ENCODE measurements at places on chromosomes 1 and 21. TPM values are rescaled to one million over a fixed set of nuclear protein-coding genes. Genes with fewer than 3 reads are reported as not detected.
A peak's percentile ranks its signal among the peaks of the same experiment; 100 is the strongest.

Gene LRRC71
- total RNA-seq, result not detected

Gene LEFTY1
- 102 TPM for total RNA-seq

Gene PRRX1
- not detected for total RNA-seq

Gene SAMSN1
- 4.6 TPM for total RNA-seq

Gene MPL
- not detected for total RNA-seq

Gene KCNJ6
- 1.3 TPM for total RNA-seq

Gene TCHHL1
- not detected for total RNA-seq

Gene FNDC5
- 4.5 TPM for total RNA-seq

Gene FMO5
- 0.72 TPM for total RNA-seq

Gene AVPR1B
- not detected for total RNA-seq

- no peak for DNase-seq
- no peaks in the 10 kb centered on the region for H3K27me3 ChIP-seq
- no peaks in the 10 kb centered on the region for H3K4me1 ChIP-seq
- H3K4me3 ChIP-seq, result no peak overlapping the region
- no peaks in the 10 kb centered on the region for H3K36me3 ChIP-seq
These were observed 8.6 kb upstream of the FCMR start for GRCh38 chr1:206930210-206930798.

- H3K27ac ChIP-seq, result no peak overlapping the region
- DNase-seq, result no peak
- H3K4me3 ChIP-seq, result no peak overlapping the region
- H3K36me3 ChIP-seq, result no peaks in the 10 kb centered on the region
These were observed 113.9 kb downstream of the CAPN8 start for GRCh38 chr1:223551610-223552009.

DNA sequence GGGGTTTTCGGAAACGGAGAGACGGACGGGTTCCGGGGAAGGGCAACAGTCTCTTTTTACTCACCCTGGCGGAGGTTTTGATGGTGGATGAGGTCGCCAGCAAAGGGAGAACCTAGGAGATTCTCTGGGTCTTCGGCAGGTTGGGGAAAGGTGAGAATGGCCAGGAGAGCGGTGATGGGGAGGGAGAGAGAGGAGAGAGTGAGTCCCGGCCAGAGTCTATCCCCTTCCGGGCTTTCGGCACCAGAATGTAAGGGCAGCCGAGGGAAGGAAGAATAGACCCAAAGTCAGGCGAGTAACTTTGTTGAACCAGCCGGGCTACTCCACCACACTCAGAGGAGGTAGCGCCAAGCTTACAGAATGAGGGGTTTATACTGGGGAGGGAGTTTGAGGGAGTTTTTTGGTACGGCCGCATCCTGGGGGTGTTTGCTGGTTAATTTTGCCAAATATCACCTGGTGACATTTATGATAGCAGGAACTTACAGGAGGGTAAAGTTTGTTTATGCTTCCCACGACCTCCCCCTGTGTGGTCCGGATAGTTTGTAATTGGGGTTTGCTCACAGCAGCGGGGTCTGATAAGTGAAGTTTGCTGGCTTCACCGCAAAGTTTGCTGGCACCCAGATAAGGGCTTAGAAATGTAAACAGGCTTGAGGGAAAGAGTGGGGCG is 141.1 kb upstream of the ETV3 start:
- DNase-seq, result no peak
- no peaks in the 10 kb centered on the region for H3K4me1 ChIP-seq
- H3K27me3 ChIP-seq, result peaks cover 3% of the 10 kb centered on the region
- H3K4me3 ChIP-seq, result no peak overlapping the region
- H3K36me3 ChIP-seq, result no peaks in the 10 kb centered on the region

GRCh38 chr1:14263671-14264070 is 334.8 kb upstream of the KAZN start:
- no peaks in the 10 kb centered on the region for H3K27me3 ChIP-seq
- no peaks in the 10 kb centered on the region for H3K4me1 ChIP-seq
- H3K4me3 ChIP-seq, result no peak overlapping the region
- H3K36me3 ChIP-seq, result no peaks in the 10 kb centered on the region

GRCh38 chr1:23521588-23521987 is 9.4 kb downstream of the E2F2 start:
- H3K36me3 ChIP-seq, result peaks cover 13% of the 10 kb centered on the region
- no peaks in the 10 kb centered on the region for H3K27me3 ChIP-seq
- H3K4me1 ChIP-seq, result no peaks in the 10 kb centered on the region
- peak; percentile 60 for DNase-seq

DNA sequence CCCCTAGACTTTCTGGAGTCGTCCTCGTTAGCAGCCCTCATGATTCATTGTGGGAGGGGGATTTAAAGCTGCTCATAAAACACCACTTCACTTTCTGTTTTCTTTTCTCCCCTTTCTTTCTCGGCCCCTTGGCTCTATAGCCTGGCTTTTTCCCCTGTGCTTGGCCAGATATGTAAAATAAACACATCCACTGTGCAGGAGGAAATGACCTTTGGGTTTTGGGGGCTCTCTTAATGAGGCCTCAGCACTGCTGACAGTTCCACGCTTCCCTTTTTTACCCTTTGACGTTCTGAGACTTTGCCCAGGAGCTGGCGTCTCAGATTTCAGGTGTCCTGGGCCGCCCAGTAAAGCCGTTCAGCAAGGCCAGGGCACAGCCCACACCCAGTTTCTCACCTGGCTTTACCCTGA is 65.7 kb downstream of the RUNX3 start:
- H3K27ac ChIP-seq, result no peak overlapping the region
- DNase-seq, result no peak
- H3K27me3 ChIP-seq, result no peaks in the 10 kb centered on the region
- H3K36me3 ChIP-seq, result no peaks in the 10 kb centered on the region
- no peak overlapping the region for H3K4me3 ChIP-seq

- DNase-seq, result no peak
- no peaks in the 10 kb centered on the region for H3K36me3 ChIP-seq
- no peaks in the 10 kb centered on the region for H3K27me3 ChIP-seq
- H3K27ac ChIP-seq, result no peak overlapping the region
- no peak overlapping the region for H3K4me3 ChIP-seq
- no peaks in the 10 kb centered on the region for H3K4me1 ChIP-seq
These were observed 8.8 kb upstream of the WDTC1 start for GRCh38 chr1:27225621-27226020.

GRCh38 chr1:25037174-25038074 is 107.3 kb upstream of the RUNX3 start:
- H3K4me1 ChIP-seq, result no peaks in the 10 kb centered on the region
- H3K36me3 ChIP-seq, result no peaks in the 10 kb centered on the region
- DNase-seq, result peak; percentile 69

DNA sequence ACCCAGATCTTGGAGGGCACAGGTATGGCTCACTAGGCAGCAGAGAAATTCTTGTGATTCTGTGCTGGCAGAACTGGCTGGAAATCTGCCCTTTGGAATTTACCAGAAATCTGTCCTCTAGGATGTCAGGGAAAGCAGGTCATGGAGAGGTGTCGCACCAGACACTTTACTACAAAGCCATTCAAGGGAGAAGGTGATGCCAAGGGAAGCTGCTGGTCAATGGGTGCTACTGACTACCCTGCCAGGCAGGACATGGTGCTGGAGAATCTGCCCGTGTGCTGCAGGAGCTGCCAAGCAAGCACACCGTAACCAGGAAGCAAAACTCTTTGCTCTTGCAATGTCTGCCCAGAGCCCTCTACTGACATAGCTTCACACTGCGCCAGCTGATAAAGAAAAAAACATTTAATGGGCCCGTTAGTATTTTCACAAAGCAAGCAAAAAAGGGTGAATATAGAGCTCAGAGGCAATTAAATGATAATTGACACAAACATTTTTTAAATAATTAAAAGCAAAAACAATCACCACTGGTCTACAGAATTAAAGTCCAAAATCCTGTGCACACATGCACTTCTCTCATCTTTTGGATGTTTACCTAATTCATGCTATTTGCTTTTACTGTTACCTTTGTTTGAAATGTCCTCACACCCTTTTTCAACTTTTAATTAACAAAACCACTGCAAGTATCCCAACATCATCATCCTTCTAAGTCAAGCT is 7.2 kb upstream of the FBXO28 start:
- no peaks in the 10 kb centered on the region for H3K4me1 ChIP-seq
- DNase-seq, result peak; percentile 67
- no peaks in the 10 kb centered on the region for H3K27me3 ChIP-seq
- no peak overlapping the region for H3K27ac ChIP-seq
- H3K36me3 ChIP-seq, result no peaks in the 10 kb centered on the region

DNA sequence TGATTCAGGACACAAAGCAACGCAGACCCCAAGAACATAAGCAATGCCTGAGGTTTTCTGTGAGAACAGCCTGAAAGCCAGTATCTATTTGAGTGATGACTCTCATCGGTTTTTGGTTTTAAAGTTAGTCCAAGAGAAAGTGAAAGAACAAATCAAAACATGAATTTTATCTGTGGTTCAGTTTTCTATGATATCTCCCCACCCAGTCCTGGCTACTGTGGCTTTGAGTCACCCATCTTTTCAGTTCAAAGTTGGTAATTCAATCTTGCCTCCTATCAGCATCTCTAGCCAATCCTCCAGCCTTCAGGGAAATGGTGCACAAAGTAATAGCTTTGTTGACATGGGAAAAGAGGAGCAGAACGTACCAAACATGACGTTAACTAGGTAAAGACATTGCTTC is 40.5 kb upstream of the KRTAP19-8 start:
- no peak for DNase-seq
- no peaks in the 10 kb centered on the region for H3K4me1 ChIP-seq
- no peak overlapping the region for H3K4me3 ChIP-seq
- no peaks in the 10 kb centered on the region for H3K27me3 ChIP-seq
- H3K36me3 ChIP-seq, result no peaks in the 10 kb centered on the region

GRCh38 chr1:150257624-150258585 is at the start of gene CA14:
CA14 (plus strand) TSS chr1:150257774; CDS start chr1:150258129, 355 bp downstream.
- peak within 1 kb of the TSS; percentile 93 for H3K4me3 ChIP-seq
- peaks cover 8% of the 10 kb centered on the region for H3K4me1 ChIP-seq
- DNase-seq, result peak; percentile 66
- H3K36me3 ChIP-seq, result peaks cover 21% of the 10 kb centered on the region
- peak within 1 kb of the TSS; percentile 11 for H3K27ac ChIP-seq

DNA sequence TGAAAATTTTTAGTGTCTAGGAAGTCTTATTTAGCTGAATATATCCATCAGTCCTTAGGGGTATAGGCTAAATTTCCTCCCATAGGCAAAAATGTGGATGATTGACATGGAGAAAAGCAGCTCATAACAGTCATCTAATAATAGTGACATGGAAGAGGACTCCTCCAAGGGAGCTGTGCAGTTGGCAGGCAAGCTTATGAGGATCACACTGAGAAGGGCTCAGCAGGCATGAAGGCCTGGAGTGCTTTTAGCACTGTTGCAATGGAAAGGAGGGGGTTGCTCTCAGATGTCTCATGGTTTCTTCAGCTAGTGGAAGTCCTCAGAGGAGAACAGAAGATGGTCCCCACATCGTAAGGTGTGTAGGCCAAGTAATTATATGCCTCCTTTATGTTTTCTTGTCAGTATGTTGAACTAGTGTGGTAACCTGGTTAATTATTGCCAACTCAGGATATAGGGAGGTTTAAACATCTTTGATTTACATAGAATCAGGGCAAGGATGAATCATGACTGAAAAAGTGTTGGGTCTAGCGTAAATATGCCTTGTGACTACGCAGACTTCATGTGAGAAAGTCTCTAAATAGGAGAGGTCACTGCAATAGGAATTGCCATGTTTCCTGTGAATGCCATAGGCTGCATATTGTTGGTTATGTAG is 18.9 kb downstream of the VN1R5 start:
- H3K27ac ChIP-seq, result no peak overlapping the region
- H3K4me1 ChIP-seq, result no peaks in the 10 kb centered on the region
- no peak for DNase-seq
- no peaks in the 10 kb centered on the region for H3K27me3 ChIP-seq
- peaks cover 8% of the 10 kb centered on the region for H3K36me3 ChIP-seq

- H3K4me3 ChIP-seq, result no peak overlapping the region
- H3K27ac ChIP-seq, result no peak overlapping the region
- no peaks in the 10 kb centered on the region for H3K27me3 ChIP-seq
These were observed 165.0 kb upstream of the IRF2BP2 start for GRCh38 chr1:234774971-234775370.

- peaks cover 32% of the 10 kb centered on the region for H3K36me3 ChIP-seq
- no peak overlapping the region for H3K27ac ChIP-seq
- no peak for DNase-seq
- no peaks in the 10 kb centered on the region for H3K27me3 ChIP-seq
- H3K4me3 ChIP-seq, result no peak overlapping the region
These were observed 17.3 kb upstream of the B3GALT5 start for GRCh38 chr21:39595465-39595864.

DNA sequence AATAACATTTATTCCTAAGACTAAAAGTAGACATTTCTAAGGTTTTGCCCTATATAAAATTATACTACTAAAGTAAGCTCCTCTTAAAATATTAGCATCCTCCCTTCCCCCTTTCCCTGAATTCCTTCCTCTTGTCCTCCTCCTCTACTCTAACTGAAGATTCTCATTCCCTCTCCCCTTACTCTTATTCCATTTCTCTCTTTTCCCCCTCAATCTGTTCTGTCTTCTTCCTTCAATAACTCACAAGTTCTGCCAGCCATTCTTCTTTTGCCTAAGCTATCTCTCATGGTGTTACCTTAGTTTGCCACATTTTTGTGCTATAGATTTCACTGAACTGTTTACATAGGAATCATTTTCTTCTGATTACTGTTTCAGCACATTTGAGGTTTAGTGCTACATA is 10.7 kb downstream of the LRIF1 start:
- H3K36me3 ChIP-seq, result peaks cover 20% of the 10 kb centered on the region
- no peaks in the 10 kb centered on the region for H3K27me3 ChIP-seq
- H3K4me3 ChIP-seq, result no peak overlapping the region
- 0 out of 2 replicates have a peak, but pooled peaks cover 3% of the 10 kb centered on the region for H3K4me1 ChIP-seq

GRCh38 chr1:75134647-75135572 is 722 bp downstream of the LHX8 start:
- peak; percentile 65 for DNase-seq
- no peaks in the 10 kb centered on the region for H3K36me3 ChIP-seq
- peak overlapping the region; percentile 67 for H3K4me3 ChIP-seq

DNA sequence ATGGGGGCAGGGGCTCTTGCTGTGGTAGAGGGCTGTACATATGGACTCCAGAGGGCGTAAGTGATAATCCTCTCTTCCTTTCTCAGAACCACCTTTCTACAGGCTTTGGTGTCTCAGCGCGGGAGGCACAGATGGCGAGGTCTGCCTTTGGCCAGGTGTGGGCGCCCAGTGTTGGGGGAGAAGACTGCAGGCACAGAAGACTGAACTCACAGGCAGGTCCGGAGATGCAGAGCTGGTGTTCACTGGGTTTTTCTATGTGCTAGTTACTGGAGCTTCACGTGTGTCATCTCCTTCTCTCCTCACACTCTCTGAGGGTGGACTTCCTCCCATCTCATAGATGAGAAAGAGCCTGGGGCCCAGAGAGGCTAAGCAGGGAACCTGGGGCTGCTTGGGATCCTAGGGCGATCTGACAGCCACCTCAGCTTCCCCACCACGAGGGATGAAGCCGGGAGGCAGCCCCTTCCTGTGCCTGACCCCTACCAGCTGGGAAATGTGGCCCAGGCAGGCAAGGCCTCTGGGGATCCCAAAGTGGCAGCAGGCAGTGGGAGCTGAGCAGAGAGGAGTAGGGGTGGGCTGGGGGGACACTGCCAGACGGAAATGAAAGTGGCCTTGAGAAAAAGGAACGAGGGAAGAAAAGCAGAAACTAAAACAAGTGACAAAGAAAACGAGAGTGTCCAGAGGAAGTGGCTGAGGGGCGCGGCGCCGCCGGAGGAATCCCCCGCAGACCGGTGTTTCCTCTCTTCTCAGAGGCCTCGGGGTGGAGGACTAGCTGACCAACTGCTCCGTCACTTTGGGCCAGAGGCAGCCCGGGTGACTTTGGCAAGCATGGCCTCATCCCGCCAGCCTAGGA is 191.6 kb downstream of the HIVEP3 start:
- H3K4me3 ChIP-seq, result no peak overlapping the region
- no peaks in the 10 kb centered on the region for H3K27me3 ChIP-seq
- no peaks in the 10 kb centered on the region for H3K4me1 ChIP-seq
- H3K36me3 ChIP-seq, result no peaks in the 10 kb centered on the region
- peak; percentile 62 for DNase-seq
